EH (cell line): ENCODE measurements at places on chromosomes 7 and 10.
A peak's percentile ranks its signal among the peaks of the same experiment; 100 is the strongest.

DNA sequence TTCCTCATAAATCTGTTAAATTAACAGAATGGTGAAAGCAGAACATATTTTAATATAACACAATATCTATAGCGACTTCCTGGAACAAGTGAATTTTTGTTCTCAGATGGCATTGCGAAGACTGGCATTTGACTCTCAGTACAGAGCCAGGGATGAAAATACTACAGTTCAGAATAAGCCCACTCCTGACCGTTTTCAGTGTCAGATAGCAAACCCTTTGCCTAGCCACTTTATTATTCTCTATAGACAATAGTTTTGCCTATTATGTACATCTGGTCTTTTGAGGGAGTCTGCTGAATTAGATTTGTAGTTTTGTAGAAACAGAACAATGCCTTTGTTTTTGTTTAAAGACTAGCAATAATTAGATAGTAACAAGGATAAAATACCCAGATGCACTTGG is 2.3 kb downstream of the MINPP1 start:
- DNase-seq, result no peak

DNA sequence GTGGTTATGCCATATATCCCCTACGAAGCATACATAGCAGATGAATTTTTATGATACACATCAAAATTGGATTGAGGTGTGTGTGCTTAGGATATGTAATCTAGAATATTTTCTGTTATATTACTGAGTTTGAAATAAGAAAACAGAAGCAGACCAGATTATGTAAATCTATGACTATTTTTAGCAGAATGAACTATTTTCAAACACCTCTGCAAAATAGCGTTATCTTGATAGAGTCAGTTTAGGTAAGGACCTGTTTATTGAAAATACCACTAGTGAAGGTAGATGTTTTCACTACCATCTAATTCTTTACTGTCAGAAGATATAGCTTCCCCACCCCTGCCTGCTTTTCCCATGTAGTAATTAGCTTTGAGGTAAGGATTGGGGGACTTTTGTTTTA is 9.1 kb downstream of the LANCL2 start:
- no peak for DNase-seq

GRCh38 chr10:119211176-119211575 is 3.8 kb downstream of the GRK5 start:
- DNase-seq, result peak; percentile 94

- DNase-seq, result peak; percentile 67
Measured at GRCh38 chr10:126092366-126093215, 196.2 kb downstream of the FANK1 start.

DNA sequence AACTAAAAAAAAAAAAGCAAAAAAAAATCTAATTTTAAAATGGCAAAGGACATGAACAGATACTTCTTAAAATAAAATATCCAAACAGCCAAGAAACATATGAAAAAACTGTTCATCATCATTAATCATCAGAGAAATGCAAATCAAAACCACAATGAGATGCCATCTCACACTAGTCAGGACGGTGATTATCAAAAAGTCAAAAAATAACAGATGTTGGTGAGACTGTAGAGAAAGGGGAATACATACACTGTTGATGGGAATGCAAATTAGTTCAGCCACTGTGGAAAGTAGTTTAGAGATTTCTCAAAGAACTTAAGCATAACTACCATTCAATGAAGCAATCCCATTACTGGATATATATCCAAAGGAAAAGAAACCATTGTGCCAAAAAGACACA is 30.2 kb downstream of the COBL start:
- no peak for DNase-seq

- no peak for DNase-seq
Measured at GRCh38 chr7:74053589-74054186, 25.7 kb downstream of the ELN start.

GRCh38 chr7:144127714-144128334 is 4.8 kb downstream of the OR2A14 start:
- peak; percentile 74 for DNase-seq

DNA sequence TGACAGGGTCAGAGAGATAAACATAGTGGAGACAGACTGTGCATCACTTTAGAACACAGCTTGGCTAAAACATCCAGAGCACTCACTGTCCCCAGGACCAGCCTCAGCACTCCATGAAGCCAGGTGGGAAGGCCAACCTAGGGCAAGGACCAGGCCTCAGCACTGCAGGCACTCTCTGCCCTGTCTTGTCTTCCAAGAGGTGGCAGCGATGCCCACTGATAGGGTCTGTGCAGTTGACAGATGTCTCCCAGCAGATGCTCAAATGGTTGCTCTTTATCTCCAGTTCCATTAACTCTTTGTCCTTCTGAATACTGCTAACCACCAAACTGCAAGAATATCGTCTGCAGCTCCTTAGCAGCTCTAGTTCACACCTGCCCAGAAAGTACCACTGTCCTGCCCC is 9.1 kb downstream of the DDX56 start:
- no peak for DNase-seq

DNA sequence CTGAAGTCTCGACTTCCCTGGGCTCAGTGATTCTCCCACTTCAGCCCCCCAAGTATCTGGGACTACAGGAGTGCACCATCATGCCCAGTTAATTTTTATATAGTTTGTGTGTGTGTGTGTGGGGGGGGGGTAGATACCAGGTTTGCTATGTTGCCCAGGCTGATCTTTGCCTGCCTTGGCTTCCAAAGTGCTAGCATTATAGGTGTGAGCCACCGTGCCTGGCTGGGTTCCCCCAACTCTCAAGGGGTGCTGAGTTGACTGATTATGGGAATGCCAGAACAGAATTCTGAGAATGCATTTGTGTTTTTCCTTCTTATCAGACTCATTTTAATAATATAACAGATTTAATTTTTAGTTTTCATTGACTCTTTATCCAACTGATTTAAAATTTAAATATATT is 19.5 kb downstream of the RPA3 start:
- DNase-seq, result no peak

DNA sequence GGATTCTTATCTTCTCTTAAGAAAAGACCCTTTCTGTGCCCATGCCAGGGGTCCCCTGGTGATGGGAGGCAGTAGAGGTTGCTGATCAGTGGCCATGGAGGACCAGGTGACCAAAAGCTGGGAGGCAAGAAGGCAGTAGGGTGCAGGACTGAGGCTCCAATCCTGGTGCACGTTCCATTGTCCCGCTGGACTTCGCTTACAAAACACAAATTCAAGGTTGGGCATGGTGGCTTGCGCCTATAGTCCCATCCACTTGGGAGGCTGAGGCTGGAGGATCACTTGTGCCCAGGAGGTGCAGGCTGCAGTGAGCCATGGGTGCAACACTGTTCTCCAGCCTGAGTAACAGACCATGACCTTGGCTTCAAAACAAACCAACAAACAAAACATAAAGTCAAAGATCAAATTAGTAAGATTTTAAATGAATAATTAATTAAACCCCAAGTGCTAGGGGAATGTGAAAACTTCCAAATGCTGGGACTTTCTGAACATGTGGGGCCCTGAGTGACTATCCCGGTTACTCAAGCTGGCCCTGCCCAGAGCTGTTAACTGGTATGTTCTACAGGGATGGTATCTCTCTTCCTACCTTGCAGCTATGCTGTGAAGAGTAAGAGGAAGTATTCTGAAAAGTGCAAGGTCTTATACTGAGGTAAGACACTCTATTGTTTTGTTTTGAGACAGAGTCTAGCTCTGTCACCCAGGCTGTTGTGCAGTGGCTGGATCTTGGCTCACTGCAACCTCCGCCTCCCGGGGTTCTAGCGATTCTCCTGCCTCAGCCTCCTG is 97.6 kb downstream of the LYZL2 start:
- no peak for DNase-seq

GRCh38 chr7:100476101-100476780 is 2.8 kb downstream of the TSC22D4 start:
- DNase-seq, result no peak

GRCh38 chr10:6274484-6274883 is 71.8 kb downstream of the PFKFB3 start:
- no peak for DNase-seq

DNA sequence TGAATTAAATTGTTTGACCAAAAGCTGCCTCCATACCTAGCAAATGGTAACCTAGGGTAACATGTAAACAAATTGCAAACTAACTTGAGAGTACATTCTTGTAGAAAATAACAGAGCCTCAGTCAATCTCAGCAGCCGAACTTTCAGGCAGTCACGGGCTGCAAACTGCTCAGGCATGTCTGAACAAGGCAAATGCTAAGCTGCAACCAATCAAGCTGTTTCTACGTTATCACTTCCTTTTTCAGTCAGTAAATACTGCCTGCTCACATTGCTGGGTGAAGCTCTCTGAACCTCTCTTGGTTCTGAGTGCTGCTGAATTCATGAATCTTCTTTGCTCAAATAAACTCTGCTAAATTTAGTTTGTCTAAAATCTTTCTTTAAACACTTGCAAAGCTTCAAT is 1212.4 kb downstream of the SORCS1 start:
- peak; percentile 54 for DNase-seq

GRCh38 chr10:13788320-13788600 is 201.5 kb downstream of the PRPF18 start:
- DNase-seq, result peak; percentile 53

DNA sequence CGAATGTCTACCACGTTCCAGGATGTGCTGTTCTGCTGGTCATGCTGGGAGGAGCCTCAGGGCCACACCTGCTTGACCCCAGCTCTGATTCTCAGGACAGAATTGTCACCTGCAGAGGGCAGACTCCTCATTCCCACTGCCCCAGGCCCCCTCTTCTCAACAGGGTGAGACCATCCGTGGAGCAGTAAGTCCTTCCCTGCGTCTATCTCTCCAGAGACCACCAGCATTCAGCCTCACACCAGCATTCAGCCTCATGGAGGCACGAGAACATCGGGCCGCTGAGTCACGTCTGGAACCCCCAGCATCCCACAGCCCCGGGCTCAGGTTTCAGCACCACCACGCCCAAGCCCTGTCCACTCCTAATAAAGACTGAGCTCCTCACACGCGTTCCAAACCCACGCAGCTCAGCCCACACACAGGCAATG is 273.4 kb downstream of the DIP2C start:
- no peak for DNase-seq

DNA sequence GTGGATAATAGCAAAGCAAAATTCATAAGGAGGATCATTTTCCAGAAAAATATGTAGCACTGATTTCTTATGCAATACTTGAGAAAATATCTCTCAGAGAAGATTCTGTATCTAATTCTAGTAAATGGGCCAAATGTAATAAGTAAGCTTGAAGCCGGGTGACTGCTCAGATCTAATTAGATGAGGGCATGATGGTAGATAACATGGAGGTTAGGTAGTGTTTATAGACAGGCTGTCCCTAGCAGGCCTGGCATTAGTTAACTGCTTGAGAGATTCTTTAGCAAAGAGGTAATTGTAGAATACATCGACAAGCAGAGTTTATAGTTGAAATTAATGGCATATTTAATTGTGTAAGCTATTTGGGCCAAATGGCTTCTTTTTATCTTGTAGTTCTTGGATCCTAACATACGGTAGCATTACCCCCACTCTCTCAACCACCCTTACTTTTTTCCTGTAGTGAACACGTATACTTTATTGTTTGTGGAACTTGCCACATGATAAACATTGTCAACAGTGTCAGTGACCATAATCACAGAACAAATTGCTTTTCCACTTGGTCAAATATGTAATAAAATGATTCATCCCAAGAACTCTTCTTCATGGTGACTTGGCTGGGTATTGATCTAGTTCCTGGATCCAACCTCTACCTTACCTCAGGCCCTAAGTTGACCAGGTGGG is 343.1 kb downstream of the BBS9 start:
- no peak for DNase-seq

- no peak for DNase-seq
Measured at GRCh38 chr7:77498659-77499379, 38.3 kb upstream of the PTPN12 start.

GRCh38 chr7:106914018-106914607 is 49.0 kb downstream of the PIK3CG start:
- no peak for DNase-seq

GRCh38 chr7:15104411-15105092 is 202.0 kb upstream of the DGKB start:
- DNase-seq, result no peak

DNA sequence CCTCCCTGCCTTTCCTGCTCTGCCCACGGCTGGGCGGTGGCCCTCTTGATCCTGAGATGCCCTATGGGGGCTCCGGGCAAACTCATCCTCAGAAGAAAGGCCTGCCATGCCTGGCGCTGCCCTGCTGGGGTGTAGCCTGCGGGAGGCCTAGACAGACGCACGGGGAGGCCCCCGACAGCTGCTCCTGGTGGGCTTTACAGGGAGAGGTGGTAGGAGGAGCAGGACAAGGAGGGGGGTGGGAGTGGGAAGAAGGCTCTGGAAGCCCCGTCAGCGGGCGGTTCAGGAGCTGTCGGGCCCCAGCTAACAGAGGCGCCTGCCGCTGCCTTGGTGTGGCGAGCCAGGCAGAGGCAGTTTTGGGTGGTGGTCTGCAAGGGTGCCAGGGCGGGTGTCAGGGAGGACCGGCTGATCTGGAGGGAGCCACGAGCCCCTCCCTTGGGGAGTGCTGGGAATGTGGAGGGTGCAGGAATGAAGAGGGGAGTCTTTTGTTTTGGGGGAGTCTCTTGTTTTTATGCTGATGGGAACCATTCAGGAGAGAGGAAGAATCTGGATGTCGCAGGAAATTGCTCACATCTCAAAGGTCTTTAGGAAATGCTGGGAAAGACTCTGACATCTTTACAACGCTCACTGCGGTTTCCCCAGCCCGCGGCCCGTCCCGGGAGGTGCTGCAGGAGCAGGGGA is 63.5 kb downstream of the CFAP46 start:
- no peak for DNase-seq

DNA sequence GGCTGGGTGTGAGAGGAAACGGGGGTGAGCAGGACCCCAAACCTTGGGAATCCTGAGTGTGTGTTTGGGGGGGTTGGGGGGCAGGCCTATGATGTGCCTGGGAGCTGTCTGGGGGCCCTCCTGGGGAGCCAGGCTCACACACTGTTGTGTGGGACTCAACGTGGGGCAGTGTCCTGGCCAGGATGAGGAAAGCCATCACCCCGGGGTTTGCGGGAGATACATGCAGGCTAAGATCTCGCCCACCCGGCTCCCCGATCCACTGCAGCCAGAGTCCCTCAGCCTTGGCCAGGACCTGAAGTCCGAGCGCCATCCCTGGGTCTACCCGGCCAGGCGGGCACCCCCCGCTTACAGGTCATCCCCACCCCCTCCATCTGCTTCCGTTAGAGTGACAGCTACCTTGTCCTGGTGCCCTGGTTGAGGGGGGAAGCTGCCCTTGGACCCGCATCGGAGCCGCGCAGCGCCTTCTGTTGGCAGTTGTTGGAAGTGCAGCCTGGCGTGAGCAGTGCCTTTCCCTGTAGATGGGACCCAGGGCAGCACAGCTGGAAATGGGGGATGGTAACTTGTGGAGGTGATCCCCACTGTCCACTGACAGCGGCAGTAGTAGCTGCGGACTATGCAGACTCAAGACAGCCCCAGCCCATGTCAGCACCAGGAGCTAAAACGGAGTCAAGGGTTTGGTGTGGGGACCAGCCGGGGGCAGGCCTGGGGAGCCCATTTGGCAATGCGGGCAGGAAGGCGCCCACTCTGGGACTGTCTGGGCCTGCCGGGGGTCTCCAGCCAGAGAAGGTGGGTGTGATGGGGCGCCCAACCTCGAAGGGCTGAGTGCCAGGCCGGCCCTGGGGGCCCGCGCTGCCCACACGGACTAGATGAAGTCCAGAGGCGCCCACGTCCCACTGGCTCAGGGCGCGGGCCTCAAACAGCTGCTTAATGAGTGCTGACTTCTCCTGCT is 885.6 kb upstream of the ZNF722 start:
- DNase-seq, result no peak

- DNase-seq, result no peak
Measured at GRCh38 chr10:125575843-125576242, 107.1 kb downstream of the TEX36 start.

- no peak for DNase-seq
Measured at GRCh38 chr7:86748843-86749719, 105.4 kb downstream of the GRM3 start.
